ENCODE measurements at places on chromosomes 3 and 15.
A peak's percentile ranks its signal among the peaks of the same experiment; 100 is the strongest.

GRCh38 chr3:54424292-54424691 lies 301.9 kb downstream of the CACNA2D3 start:
- DNase-seq = no peak

GRCh38 chr3:151538456-151539393 lies 77.9 kb upstream of the IGSF10 start:
- DNase-seq = peak; percentile 78

DNA sequence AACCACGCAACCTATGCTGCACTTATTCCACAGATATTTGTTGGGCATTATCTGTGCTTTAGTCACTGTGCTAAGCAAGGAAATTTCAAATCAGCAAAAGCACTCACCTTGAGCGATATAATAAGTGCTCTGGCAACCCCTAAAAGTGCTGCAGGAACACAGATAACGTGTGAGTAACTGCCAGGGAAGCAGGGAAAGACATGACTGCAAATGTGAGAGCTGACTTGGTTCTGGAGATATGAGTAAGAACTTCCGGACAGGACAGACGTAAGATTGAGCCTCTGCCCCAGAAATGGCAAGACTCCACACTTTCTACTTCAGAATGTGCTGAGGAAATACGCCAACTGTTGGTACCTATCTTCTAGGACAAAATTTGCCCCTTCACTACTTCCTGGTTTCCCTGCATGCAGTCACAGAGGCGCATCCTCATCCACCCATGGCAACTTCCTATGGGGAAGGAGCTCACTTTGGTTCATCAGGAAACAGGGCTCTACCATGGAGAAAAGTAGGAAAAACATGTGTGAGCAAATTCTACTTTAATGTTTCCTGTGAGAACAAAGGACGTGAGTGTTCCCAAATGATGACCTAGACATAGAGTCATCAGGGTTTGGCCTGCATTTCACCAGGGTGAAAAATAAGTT lies 41.7 kb downstream of the AQP9 start:
- no peak for DNase-seq

GRCh38 chr3:179961071-179961702 lies 75.5 kb downstream of the PEX5L start:
- no peak for DNase-seq

DNA sequence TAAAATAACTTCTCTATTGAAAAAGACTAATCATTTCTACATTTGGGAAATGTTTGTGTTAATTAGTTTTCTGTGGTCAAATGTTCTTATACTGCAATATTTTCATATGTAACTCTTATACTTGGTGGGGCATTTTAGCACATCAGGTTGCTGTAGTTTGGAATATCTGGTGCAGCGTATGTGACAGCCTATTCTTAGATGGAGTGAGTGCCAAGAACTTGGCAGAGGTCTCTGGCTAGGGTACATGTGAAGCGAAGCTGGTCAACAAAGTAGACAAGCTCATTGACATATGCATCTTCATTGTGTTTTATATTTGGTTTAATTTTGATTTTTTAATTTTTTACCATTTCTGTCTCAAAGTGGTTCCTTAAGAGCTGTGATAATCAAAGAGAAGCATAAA lies 53.2 kb downstream of the CHAC1 start:
- no peak for DNase-seq

- DNase-seq = no peak
Observed at GRCh38 chr15:71334873-71335272, 219.6 kb downstream of the THSD4 start.

- DNase-seq = no peak
Observed at GRCh38 chr3:129485721-129486663, 42.4 kb upstream of the RHO start.

DNA sequence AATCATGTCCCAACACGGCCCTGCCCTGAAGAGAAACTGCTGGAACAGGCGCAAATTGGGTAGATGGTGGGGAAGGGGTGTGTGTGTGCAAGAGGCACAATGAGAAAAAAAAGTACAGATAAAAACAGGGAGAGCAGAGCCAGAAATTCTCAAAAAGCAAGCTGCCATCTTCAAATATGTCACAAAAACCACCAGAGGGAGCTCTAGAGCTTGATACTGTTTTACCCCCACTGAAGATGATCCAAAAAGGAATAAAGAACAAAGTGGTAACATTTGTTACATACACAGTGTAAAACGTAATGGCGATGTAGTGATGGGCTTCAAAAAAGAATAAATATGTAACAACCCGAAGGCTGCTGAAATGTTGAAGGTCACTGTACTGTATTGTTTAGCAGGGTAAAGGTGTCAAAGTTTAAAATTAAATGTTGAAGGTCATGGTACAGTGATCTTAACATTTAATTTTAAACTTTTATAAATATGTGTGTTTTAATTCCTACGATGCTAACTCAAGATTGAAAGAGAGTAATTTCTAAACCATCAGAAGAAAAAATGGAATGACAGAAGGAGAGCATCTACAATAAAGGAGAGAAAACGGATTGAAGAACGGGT lies 6.0 kb downstream of the SNRPA1 start:
- DNase-seq = peak; percentile 55

DNA sequence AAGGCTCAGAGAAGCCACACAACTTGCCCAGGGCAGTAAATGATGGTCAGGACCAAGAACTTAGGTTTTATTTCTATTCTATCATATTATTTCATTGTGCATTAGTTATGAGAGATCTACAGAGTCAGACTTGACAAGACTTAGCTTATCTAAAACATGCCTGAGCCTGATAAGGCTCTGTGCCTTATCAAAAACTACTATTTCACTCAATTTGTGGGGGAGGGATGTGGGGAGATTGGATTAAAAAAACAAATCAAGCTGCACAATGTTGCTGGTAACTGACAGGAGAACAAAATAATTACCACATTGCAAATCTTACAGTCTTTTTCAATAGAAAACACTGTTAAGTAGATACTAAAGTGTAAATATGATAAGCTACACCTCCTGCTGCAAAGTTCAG lies 16.0 kb downstream of the HACD2 start:
- DNase-seq = no peak
